ENCODE measurements at places on chromosomes 3 and 15.

- DNase-seq = no peak
Measured at GRCh38 chr15:43911235-43911781, 84.5 kb downstream of the WDR76 start.

DNA sequence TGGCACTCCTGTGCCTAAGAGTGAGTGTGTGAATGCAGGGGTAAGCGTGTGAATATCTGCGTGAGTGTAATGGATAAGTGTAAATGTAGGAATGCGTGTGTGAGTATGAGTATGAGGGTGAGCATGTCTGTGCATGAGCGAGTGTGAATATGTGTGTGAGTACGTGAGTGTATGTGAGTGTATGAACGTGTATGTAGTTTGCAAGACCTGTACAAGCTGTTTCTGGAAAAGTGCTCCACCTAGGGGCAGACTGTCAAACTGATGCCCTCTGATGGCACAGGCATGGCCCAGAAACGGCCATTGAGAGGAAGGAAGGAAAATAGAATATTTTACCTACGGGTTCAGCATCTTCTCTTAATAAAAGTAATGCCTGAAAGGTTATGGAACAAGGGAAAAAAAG lies 24.4 kb upstream of the FRMD4B start:
- peak; percentile 65 for DNase-seq

GRCh38 chr15:25807063-25807462 lies 56.1 kb downstream of the ATP10A start:
- no peak for DNase-seq

DNA sequence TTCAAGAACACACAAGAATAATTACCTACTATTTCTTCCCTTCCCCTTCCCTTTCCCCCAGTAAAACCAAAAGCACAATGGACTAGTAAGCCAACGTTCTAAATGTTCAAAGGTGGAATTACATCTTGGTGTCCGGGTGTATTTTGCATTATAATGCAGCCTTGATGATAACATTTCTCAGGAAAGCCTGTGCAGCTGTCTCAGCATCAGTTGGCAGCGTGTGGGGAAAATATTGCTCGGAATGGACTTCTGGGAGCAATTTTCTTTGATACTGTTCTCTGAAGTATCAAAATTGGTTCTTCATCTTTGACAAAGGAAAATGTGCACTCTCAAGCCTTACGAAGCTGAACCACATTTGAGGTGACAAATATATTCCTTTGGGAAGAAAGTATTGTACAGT lies 198.9 kb downstream of the AGBL1 start:
- peak; percentile 11 for DNase-seq

- no peak for DNase-seq
Measured at GRCh38 chr15:32818758-32819447, 101.1 kb downstream of the GREM1 start.

- DNase-seq = no peak
Measured at GRCh38 chr3:6516143-6516542, 344.8 kb upstream of the GRM7 start.

DNA sequence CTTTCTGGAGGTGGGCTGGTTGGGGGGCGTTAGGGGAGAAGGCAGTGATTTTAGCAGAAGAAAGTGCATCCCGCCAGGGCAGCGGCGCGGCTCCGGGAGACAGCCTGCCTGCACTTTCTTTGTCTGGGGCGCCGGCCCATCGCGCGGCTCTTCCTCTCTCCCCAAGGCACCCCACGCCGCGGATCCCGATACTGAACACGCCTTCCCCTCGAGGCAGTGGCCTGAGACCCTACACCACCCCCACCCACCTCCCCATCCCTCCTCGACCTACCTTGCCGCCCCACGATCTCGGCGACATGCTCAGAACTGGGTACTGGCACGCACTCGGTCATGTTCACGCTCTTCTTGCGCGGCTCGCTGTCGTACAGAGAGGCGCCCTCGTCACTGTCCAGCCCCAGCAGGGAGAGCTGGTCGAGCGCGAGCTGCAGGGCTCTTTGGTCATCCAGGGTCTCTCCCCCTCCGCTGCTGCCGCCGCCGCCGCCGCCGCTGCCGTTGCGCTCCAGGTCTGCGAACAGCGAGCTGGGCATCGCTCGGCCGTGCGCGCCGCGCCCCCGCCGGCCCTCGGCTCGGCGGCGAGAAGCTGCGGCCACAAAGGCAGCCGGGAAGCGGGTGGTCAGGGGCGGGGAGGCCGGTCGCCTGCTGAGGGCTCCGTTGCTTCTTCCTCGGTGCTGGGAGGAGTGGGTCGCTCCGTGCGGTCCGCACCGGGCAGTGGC lies 483 bp downstream of the MEX3B start:
- peak; percentile 53 for DNase-seq

DNA sequence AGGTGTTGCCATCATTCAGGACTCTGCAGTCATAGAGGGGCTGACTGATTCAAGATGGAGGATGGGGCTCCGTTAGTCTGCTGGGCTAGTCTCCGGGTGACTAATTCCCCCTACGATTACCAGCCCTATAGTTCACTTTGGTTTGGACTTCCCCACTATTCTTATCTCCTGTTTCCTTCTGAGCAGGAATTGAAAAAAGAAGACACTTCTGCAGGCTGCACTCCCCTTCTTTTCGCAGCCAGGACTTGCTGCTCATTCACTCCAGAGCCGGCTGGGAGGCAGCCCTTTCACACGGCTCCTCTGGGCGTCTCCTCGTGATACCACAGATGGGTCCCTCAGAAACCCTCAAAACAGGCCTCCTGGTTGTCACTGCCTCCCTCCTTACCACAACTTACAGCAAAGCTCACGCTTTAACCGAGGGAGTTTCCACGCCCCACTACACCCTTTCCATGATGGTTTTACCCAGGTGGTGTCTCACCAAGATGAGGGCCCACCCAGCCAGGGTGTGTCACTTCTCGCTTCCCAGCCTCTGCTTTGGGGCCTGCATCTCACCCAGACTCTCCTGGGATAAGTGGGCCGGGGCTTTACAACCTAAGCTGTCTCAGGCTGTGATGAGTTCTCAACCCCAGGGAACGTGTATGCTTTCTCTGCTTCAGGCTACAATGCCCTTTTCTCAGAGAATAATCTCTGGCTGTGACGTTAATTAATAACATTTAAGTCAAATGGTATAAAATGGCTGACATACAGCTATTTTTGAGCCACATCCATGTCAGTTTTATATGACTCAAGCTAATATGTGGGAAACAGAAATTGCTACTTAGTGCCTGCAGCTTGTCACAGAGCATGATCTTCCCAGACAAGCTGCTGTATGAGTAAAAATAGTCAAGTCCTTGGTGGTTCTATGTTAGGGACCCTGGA lies 11.9 kb downstream of the CX3CR1 start:
- no peak for DNase-seq

GRCh38 chr3:98733053-98733811 lies 29.9 kb upstream of the ST3GAL6 start:
- DNase-seq = peak; percentile 32

DNA sequence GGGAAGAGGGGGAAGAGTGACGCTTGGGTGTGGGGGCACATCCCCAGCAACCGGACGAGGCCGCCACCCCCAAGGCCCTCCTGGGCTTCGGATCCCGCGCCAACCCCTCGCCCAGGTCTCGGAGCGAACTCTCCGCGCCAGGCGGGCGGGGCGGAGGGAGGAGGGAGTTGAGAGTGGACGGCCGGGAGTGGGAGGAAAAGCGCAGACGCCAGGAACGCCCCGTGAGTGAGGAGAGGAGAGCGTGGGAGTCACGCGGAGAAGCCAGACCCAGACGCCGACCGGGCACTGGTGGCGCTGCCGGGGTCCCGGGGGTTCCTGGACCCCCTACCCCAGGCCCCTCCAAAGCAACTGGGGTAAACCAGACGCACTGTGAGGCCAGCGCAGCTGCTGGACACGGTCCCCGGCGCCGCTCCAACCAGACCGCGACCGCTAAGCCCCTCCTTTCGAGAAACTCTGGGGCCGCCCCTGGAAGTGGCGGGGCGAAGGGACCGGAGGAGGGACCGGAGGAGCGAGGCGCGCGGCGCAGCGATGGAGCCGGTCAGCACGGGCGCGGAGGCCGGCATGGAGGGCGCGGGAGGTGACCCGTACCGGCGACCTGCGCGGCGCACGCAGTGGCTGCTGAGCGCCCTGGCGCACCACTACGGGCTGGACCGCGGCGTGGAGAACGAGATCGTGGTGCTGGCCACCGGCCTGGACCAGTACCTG lies at the start of gene EFCC1:
Gene EFCC1, plus strand, starts transcription at position 204 of the 705 bp plus-strand sequence. Its CDS starts 325 bp downstream, at position 529.
- DNase-seq = peak; percentile 75

- no peak for DNase-seq
Measured at GRCh38 chr15:78914027-78914764, 30.6 kb downstream of the CTSH start.

Measured in hindlimb muscle (tissue), 1 donor.